NCI-H1092 (cell line): ENCODE measurements at places on chromosomes 5 and 9.
A peak's percentile ranks its signal among the peaks of the same experiment; 100 is the strongest.

DNA sequence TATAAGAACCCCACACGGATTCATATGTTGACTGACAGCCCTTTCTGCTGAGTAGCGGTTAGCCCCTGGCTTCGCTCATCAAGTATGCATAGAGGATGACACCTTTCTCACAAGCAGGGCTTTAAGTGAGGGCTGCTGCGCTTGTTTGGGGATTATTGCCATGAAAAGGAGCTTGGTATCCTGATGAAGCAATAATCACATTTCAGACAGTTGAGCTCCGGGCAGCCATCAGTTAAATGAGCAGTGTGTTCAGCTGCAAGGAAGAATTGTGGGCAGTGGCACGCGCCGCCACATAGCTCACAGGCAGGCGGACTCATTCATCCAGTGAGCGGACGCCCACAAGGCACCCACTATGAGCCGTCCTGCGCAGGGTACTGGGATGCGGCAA is 77.6 kb downstream of the NEK6 start:
- no peak for DNase-seq

- DNase-seq, result no peak
These were observed 287.9 kb downstream of the MSX2 start for GRCh38 chr5:175012267-175012666.

DNA sequence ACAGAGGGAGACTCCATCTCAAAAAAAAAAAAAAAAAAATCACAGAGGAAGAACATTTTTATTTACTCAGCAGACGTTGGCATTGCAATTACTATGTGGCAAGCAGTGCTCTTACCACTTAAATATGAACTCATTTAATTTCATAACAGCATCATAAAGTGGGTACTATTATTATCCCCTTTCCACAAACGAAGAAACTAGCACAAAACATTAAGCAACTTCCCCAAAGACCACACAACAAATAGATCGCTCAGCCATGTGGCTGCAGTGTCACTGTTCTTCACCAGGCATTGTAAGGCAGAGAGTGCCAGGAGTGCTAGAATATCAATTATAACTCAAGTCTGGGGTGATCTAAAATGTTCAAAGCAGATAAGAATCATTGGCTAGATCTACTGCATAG is 69.8 kb upstream of the PLPP6 start:
- DNase-seq, result no peak

DNA sequence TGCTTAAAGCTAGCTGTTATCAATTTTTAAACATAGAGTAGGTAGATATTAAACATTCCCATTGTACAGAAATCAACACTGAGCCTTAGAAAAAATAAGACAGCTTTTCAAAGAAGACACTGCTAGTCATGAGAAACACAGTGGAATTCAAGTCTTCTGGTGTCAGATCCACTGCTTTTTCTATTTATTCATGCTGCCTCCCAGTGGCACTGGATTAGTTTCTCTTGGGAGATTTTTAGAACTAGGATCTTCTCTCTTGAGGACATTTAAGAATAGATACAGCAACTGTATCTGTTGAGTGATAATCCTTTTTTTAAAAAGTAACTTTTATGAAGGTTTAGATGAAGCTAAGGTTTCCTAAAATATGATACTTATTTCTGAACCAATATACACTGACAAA is 1635.4 kb upstream of the C9orf72 start:
- DNase-seq, result peak; percentile 11

DNA sequence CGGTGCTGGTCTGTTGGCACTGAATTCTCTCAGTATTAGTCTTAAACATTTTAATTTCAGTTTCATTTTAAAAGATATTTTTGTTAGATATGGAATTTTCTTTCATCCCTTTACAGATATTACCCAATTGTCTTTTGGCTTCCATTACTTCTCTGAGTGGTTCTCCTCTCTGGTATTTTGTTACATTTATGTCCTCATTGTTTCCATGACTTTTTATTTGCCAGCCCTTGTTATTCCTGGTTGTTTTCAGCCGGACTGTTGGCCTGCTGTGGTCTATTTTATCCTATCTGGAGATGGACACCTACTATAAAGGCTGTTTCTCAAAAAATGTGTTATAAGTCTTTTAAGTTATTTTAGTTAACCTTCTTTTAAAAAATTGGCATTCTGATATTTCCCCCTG is 117.2 kb downstream of the ARHGEF28 start:
- DNase-seq, result no peak

DNA sequence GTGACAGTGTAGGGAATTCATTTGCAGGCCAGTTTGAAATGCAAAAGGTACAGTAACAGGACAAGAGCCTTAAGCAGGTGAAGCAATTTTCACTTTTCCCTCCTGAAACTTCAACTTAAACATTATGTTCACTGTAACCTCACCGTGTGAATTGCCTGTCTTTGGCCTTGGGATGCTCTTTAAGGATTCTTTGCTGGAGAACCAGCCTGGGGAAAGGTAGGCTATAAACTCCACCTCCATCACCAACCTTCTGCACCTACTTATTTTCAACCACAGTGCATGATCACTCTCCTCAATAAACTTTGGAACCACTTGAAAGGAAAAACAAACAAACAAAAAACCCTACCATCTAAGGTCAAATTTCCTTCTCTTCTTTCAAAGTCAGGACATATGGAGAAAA is 300.5 kb downstream of the TLE1 start:
- no peak for DNase-seq

DNA sequence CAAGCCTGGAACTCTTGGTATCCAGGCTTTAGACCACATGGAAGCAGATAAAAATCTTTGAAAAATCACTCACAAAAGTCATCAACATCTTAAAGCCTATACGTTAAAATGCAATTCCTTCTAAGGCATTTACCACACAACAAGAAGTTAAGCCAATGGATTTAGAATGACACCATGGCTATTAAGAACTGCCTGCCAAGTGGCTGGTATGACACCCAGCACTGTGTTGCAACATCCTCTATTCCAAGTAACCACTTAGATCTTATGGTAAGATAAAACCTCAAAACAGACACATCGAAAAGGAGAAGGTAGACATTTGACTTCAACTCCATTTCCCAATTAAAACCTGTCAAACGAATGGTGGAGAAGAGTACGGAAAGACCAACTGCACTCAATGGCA is 344.2 kb upstream of the SLC30A5 start:
- DNase-seq, result no peak

GRCh38 chr5:160747987-160748386 is 104.0 kb downstream of the ATP10B start:
- no peak for DNase-seq

DNA sequence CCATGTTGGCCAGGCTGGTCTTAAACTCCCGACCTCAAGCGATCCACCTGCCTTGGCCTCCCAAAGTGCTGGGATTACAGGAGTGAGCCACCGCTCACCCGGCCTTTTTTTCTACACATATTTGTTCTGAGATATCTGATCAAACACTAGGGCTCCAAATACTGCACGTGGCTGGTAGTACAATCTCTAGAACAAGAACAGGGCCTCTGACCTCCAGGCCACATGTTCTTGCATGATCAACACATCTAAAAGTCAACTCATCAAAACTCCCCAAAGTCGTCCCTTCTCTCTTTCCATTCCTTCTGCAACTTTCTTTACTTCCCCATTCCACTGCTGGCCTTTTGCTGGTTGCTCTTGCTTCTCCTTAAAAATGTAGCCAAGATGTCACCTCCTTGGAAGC is 113.3 kb upstream of the LHFPL2 start:
- no peak for DNase-seq

GRCh38 chr9:76374783-76375559 is 19.3 kb downstream of the RFK start:
- no peak for DNase-seq

- no peak for DNase-seq
These were observed 1.1 kb upstream of the TSPAN17 start for GRCh38 chr5:176646049-176646706.

- no peak for DNase-seq
These were observed 30.8 kb downstream of the ADAMTSL1 start for GRCh38 chr9:18504707-18505106.

DNA sequence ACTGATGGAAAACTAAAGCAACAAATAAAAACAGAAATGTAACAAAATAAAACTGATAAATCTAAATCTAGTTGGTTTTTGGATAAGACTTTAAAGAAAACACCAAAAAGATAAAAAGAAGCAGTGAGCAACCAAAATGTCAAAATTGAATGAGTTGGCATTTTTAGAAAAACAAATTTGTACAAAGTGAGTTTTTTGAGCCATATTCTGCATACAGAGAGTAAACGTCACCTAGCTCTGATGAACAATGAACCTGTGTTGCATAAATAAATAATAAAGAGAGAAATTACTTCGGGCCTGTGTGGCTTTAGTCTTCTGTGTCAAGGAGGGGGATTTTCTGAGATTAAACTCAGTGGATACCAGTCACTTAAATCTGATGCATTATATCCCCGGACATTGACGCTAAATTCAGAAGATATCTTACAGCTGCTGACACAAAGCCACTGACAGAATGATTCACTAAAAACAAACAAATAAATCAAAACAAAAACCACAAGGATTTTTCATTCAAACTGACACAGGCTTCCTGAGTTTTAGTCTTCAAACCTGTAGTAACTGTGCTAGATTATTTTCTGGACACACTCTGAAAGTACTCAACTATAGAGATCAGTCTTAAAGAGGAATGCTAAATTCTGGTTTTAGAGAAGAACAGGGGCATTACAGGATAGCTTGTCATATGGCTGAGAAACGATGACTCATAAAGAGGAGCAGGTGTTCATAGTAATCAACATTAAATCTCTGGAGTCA is 403.5 kb upstream of the ST8SIA4 start:
- DNase-seq, result peak; percentile 44

GRCh38 chr5:160375701-160376100 is 5.3 kb upstream of the C1QTNF2 start:
- DNase-seq, result no peak

DNA sequence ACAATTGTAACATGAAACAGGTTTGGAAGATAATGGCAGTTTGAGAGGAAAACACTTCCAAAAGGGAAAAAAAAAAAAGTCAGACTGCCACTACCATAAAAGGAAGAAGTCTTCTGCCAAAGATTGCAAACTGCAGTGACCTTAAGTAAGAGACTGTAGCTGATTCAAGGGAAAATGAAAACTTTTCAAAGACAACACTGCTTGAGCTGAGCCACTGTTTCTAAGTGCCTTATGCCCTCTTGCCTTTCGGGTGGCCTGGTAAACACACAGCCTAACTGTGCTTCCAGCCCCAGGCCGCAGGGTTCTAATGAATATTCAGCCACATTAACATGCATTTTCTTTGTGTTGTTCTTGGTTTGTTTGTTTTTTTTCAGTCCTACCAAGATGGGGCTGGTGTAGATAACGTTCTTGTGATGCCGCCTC is 354.6 kb downstream of the BNC2 start:
- DNase-seq, result no peak

GRCh38 chr5:173312821-173313220 is 15.4 kb downstream of the STC2 start:
- no peak for DNase-seq

DNA sequence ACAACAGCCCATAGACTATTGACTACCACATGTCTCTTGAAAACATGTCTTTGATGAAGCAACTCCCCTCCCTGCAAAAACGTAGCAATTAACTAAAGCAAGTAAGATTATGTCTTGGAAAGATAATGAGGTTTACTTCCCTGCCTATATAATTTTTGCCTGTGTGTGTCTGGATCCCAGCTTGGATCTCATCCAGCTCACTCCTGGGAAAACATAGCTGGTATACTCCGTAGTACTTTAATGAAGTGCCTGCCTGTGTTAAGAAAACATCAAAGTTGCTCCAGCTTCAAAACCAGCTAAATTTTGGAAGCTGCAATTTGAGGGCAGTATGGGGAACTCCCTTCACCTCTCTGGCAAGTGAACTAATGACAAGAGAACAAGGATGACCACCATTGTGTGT is 182.6 kb upstream of the C9orf72 start:
- no peak for DNase-seq

DNA sequence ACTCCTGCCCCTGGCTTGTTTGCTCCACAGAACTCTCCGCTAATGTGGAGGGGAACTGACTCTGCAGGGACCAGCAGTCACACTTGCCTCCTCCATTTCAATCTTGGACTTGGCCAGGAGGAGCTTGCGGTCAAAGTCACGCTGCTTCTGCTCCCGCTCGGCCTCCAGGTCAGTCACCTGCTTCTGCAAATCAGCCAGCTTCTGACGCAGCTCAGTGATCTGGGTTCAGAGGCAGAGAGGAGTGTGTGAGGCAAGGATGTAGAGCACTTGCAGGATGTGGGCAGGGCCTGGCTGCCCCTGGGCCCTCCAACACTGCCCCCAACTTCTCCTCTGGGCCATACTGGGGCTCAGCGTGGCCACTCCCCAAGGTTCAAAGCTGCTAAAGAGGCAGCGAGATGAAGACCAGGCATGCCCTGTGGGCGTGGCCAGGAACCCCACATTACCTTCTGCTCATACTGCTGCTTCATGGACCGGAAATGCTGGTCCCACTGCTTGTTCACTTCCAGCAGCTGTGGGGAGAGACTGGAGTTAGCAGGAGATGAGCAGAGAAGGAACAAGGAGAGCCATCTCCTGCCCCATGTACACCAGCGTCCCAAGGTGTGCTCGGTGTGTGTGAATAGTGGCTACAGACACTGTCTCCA is 22.2 kb downstream of the GPX3 start:
- no peak for DNase-seq

- no peak for DNase-seq
These were observed 183.2 kb downstream of the AUH start for GRCh38 chr9:91178281-91179236.

DNA sequence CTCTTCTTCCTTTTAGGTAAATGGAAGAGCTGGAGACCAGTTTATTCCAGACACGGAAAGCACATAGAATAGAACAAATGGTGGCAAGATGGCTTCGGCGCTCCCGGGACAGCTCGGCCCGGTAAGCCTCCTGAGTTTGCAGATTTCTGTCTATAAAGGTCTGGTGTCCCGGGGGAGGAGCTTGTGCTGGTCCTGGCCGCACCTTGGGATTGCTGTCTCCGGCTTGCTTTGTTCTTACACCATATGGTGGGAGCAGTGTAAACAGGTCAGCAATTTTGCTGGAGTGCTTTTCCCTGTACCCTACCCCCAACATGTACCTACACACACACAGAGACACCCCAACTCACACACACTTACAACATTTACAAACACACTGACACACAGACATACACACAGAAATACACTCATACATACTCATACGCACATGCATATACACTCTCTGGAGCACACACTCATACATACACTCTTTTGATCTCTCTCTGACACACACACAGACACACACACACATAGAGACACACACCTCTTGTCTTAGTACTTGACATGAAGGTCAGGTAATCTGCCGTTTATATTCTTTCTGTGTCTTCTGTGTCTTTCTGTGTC is 42.0 kb downstream of the FRMPD1 start:
- DNase-seq, result no peak

DNA sequence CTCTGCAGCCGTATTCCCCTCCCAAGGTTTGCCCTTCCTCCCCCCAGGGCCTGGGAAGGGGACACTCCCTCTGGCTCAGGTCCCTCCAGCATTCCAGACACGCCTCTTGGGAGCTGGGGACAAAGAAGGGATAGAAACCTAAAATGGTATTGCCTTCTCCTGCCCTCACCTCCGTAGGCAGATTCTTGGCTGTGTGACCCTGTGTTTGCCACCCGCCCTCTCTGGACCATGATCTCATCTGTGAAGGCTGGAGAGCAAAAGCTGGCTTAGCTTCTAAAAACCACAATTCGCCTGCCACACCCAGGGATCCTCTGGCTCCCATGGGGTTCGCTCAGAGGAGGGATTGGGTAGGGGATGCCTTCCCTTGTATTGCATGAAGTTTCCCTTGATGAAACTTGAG is 7.7 kb downstream of the AQP3 start:
- DNase-seq, result no peak
